Epithelial cell of prostate (primary cell): ENCODE measurements at places on chromosomes 7 and 10.

GRCh38 chr10:42962110-42962901 lies 114.6 kb upstream of the RET start:
- DNase-seq: no peak

- DNase-seq: no peak
Measured at GRCh38 chr7:127251465-127252376, 1.0 kb downstream of the GRM8 start.

- DNase-seq: no peak
Measured at GRCh38 chr10:122040786-122041185, 51.8 kb downstream of the TACC2 start.

- peak; percentile 94 for DNase-seq
Measured at GRCh38 chr10:59991661-59992060, 85.3 kb upstream of the CCDC6 start.

DNA sequence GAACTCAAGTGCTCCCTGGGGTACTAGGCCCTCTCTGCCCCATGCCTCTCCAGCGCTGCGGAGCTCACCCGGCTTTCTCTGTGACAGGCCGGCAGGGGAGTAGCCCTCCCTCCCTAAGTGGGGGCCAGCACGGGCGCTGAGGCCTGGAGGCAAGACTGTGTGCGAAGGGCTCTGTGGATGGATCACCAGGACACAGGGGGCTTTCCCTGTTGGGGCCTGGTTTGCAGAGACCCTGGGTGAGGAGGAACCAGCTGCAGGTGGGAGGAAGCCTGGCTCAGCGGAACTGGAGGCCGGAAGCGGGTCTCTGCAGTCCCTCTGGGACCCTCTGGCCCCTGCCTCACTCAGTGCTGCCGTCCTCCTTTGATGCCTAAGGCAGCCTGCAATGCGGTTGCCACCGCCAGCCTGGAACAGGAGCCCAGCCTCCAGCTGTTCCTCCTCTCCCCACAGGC lies 106.0 kb downstream of the CYTH3 start:
- no peak for DNase-seq

DNA sequence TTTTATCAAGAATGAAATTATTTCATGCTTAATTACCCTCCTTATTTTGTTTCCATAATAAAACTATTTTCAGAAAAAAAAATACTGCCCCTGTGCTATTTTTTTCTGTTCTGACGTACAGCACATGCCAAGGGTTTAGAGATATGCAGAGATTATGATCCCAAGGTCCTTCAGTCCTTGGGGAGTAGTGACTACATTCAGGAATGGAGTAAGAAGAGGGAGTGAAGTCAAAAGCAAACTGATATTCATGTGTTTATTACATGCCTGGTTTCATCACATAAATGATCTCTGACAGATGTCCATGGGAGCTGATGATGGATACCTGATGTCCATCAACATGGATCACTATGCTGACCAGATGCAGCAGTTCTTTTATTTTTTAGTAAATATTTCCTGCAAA lies 17.2 kb downstream of the AKAP9 start:
- DNase-seq: no peak

GRCh38 chr10:93991596-93992284 lies 2.0 kb upstream of the PLCE1 start:
- DNase-seq: no peak
